ENCODE measurements at places on chromosomes 2 and 18. TPM values are rescaled to one million over a fixed set of nuclear protein-coding genes. Genes with fewer than 3 reads are reported as not detected.

The FBLN7 gene
- polyA plus RNA-seq = 0.22 TPM

The DPP4 gene
- 61.0 TPM for polyA plus RNA-seq

The CROCC2 gene
- not detected for polyA plus RNA-seq

The ARHGAP15 gene
- not detected for polyA plus RNA-seq

The TUBB6 gene
- 553 TPM for polyA plus RNA-seq

The SIX3 gene
- not detected for polyA plus RNA-seq

The GAD1 gene
- polyA plus RNA-seq = not detected

The LIMS3 gene
- polyA plus RNA-seq = 3.3 TPM

The MYOM1 gene
- 0.02 TPM for polyA plus RNA-seq

The ALPI gene
- not detected for polyA plus RNA-seq

The C2orf66 gene
- polyA plus RNA-seq = not detected

The DES gene
- 19.8 TPM for polyA plus RNA-seq

The ANTXR1 gene
- polyA plus RNA-seq = 101 TPM

The STARD6 gene
- not detected for polyA plus RNA-seq

The DNER gene
- polyA plus RNA-seq = not detected

The CHMP1B gene
- polyA plus RNA-seq = 32.6 TPM

The MROH2A gene
- polyA plus RNA-seq = not detected

The ZSWIM2 gene
- 0.10 TPM for polyA plus RNA-seq

The RAB27B gene
- 1.4 TPM for polyA plus RNA-seq

The POTEF gene
- not detected for polyA plus RNA-seq

The FBXO15 gene
- 1.4 TPM for polyA plus RNA-seq

The DSG2 gene
- 0.56 TPM for polyA plus RNA-seq

Measured in AG04450 (cell line).